Endodermal cell (in vitro differentiated cells): ENCODE measurements at places on chromosomes 5 and 9. TPM values are rescaled to one million over a fixed set of nuclear protein-coding genes. Genes with fewer than 3 reads are reported as not detected.

DNA sequence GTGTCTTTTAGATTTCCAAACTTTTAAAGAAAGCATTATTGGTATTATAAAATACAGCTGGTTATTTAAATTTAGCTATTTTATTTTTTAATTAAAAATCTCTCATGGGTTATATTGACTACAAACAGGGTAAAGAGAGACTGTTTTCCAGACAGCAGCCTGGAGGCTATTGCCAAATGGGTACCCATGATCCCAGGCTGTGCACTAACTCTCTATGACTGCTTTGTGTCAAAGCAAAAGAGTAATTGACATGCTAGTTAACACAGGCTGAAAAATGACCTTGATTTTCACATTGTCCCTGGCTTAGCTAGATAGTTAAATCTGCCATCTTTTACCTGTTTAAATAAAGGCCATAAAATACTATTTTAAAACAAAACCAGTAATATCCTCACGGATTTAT is 589.7 kb downstream of the ANXA1 start:
- H3K4me1 ChIP-seq, result no peaks in the 10 kb centered on the region
- no peak overlapping the region for H3K27ac ChIP-seq
- H3K4me3 ChIP-seq, result no peak overlapping the region
- no peak for DNase-seq
- no peaks in the 10 kb centered on the region for H3K36me3 ChIP-seq

PKD2L2 gene
- not detected in 3 replicates for total RNA-seq

DNA sequence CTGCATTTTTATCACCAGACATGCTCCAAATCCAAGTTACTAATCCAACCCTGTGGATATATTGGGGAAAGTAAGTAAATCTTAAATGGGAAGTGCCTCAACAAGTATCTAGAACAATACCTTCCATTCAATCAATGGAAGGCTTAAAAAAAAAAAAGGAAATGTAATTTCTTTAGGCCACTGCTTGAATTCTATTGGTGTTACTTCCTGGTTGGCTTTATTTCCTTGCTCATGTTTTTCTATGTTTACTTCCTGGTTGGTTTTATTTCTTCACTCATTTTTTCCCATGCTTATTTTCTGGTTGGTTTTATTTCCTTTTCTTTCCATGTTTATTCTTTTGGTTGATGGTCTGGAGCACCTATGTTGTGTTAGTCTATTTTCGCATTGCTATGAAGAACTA is 363.9 kb downstream of the KDM4C start:
- DNase-seq, result no peak
- H3K4me1 ChIP-seq, result no peaks in the 10 kb centered on the region
- no peaks in the 10 kb centered on the region for H3K36me3 ChIP-seq
- no peaks in the 10 kb centered on the region for H3K27me3 ChIP-seq
- H3K27ac ChIP-seq, result no peak overlapping the region
- H3K4me3 ChIP-seq, result no peak overlapping the region

UQCRQ gene
- 261 and 285 TPM in 2 replicates for total RNA-seq

SERF1A gene
- total RNA-seq, result 6.4 to 13.7 TPM (median 7.7 TPM) in 3 replicates

PTGES gene
- 0.19 to 0.62 TPM (median 0.59 TPM) in 3 replicates for total RNA-seq
